ENCODE measurements at places on chromosomes 2 and 18.

- no peak for DNase-seq
Measured at GRCh38 chr2:69493268-69493667, 56.0 kb upstream of the NFU1 start.

DNA sequence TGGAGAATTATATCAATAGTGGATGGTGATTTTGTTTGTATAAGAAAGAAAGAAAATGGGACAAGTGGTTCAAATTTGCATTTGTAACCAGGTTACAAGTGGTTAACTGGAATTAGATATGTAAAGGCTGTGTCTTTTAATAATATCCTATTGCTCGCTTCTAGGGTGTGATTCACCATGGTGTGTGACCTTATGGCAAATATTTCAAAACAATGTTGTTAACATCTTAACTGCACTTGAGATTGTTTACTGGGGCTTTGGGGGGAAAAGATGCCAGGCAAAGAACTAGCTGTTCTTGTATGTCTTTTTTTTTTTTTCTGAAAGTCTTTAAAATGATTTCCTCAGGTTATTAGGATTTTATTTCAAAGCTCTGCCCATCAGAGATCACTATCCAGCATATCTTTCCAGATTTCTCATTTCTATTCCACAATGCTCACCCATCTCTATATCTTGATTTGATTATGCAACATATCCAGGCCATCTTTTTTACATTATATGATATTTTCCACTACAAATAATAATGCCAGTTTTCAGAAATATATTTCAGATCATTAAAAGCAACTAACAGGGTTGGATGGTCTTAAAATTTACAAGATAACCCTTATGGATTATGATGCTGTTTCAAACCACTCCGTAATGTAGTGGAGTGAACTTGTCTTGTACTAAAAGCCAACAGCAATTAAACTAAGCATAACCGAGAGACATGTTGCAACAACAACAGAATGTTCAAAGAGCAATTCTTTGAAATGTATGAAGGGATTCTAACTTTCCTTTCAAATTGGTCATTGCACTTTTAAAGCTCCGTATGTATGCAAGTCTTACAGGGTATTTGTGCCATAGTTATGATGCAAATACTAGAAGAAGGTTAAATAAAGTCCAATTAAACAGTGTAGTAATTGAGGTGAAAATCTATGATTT, 341.5 kb upstream of the ETAA1 start:
- DNase-seq = no peak

- peak; percentile 17 for DNase-seq
Measured at GRCh38 chr18:8389391-8390340, 219.6 kb upstream of the RAB12 start.

DNA sequence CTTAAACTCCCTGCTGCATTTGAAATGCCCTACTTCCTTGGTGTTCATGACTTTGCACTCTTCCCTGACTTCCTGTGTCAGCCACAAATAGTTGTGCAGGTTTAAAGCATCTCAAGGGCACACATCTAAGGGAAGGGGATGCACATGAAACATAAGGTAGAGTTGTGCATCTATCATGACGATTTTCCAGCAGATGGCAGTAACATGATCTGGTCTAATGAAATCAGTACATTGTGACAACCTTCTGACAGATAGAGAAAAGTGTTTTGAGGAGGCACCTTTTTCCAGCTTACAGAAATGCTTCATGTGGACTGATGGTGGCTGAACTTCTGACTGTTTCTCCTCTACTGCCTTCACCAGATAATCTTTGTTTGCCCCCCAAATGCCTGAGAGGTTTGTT, 238.9 kb downstream of the XIRP2 start:
- DNase-seq = no peak

- DNase-seq = no peak
Measured at GRCh38 chr2:239689985-239690384, 289.2 kb upstream of the HDAC4 start.

DNA sequence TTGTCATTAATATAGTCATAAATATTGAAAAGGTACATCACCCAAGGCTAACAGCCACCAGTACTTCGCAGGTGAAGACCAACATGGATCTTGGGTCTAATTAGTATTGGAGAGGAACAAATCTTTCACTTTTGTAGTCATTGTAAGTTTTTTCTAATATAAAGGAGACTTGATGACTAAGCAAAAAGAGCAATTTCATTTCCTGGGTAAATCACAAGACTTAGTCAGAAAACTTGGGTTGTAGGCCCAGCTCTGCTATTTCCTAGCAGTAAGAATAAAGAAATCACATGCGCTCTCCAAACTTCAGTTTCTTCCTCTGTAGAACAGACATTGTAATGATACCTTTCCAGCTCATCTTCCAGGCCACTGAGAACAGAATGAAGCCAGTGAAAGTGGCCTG, 40.9 kb downstream of the NRP2 start:
- no peak for DNase-seq

- DNase-seq = no peak
Measured at GRCh38 chr2:99572373-99573164, 82.8 kb upstream of the REV1 start.

DNA sequence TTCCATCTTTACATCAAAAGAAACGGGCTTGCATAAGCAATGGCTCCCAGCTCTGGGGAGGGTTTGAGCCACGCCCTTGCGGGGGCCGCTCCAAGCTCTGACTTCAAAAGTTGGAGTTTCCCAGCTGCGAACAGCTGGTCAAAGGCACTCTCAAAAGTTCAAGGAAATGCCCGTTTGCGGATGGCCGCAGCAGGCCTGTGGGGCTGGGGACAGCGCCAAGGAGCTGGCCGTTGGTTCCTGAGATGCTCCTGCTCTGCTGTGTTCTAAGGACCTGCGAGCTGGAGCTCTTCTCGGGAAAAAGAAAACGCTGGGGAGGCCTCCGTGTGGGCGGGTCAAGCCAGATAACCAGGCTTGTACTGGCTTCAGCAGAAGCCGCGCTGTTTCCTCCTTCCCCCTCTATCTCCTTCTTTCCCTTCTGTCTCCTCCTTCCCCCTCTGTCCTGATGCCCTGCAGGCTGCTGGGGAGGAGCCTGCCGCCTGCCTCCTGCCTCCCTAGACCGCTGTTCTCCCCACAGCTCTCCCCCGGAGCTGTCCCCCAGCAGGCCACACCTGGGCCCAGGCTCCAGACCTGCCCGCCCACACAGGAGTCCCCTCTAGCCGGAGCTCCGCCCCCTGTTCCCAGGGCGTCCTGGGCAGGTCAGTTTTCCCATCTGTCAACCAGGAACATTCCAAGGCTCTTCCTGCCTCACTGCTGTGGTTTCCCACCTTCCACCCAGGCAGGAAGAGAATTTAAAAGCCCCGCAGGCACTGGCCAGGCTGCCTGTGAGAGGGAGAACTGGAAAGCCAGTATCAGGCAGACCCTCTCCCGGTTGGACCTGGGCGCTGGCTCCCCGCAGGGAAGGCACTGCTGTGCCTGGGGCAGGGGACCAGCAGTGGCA, 14.1 kb downstream of the KLF11 start:
- no peak for DNase-seq
